Stimulated activated CD4-positive, alpha-beta T cell treated with anti-CD3 and anti-CD28 coated beads, Interleukin-1b, Interleukin-23, amount 100 ng/mL, for 4 hours (primary cell): ENCODE measurements at places on chromosomes 12 and 14.

DNA sequence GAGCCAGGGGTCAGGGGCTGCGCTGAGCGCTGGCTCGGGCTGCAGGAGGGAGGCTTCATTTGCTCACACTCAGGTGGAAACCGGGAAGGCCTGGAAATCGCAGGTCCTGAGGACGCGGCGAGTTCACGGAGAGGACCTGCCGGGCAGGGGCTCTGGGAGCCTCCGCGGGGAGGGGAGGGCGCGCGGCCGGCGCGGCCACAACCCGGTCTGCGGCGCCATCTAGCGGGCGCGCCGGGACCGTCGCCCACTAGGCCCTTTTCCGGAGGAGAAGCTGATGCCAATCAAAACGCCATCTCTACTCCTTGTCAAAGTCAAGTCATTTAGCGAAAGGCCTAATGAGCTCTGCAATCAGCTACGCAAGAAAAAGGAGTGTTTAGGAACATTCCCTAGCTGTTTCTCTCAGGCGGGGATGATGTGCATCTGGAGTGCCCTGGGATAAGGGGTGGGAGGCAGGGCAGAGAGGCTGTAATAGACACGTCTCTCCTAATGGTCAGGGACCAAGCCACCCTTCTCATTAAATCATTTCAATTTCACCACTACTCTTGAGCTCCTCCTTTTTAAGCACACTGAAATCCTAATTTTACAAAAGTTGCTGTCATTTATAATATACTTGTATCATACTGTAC, 885.8 kb upstream of the TMEM132C start:
- no peak for DNase-seq

DNA sequence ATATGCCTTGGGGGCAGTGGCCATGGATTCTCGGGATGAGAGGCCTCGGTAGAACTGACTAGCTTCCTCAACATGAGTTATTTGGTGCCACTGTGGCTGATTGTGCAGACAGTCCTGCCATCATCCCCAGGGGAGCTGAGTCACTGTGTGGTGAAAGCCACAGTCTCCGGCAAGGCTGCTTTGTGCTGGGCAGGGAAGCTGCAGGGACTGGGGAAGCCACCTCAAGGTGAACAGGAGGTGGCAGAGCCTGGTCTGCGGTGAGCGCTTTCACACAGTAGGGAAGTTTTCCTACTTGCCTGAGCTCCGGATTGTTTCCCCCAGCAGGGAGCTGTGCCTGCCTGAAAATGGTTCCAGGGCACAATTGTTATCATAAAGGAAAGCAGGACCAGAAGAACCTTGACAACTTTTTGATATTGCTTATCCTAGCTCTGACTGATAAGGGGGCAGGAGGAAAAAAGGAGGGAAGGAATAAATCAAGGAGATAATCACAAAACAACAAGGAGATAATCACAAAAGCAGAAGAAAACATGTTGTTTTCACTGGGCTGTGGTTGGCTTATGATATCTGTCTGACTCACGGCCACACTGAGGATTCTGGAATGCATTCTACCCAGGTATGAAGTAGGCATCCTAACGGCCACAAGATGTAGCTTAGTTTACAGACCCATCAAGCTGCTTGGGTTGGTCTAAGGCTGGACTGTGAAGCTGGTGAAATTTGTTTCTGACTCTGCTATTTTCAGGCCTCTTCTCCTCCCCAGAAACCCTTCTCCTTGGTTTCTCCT, 32.2 kb upstream of the GNG2 start:
- peak; percentile 28 for DNase-seq

DNA sequence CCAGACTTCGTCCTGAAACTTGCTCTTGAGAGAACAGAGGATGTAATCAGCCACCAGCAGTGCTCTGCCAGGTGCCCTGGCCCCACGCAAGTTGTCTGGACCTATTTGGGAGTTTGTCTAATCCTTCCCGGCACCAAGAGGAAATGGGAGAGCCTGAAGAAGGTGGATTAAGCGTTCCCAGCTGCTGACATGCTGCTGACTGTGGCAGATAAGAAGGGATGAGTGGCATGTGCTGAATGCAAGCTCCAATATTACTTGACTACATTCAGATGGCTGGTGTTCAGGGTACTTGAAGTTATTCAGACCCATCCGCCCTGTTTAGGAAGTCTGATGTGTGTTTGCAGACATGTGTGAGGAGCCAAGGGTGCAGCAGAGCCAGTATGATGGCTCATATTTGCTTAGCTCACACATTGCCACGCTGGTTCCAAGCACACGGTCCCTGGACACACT, 440.6 kb upstream of the CCDC196 start:
- DNase-seq = no peak

GRCh38 chr12:62466018-62466593, 520 bp upstream of the MON2 start:
- DNase-seq = peak; percentile 9

DNA sequence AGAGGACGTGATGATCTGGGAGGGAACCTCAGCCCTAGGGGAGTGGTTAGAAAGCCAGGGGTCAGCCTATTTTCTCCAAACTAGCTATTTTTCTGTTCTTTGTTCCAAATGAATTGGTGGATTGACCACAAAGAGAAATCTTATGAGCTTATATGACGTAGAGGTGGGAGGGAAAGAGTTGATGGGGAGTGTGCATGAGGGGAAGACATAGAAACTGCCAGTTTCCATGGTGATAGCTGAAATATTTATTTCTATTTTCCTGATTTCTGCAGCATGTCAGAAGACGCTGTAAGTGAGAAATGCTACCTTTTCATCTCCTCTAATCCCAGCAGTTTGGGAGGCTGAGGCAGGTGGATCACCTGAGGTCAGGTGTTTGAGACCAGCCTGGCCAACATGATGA, 51.4 kb upstream of the CISTR start:
- no peak for DNase-seq

- DNase-seq = no peak
Measured at GRCh38 chr14:105857220-105857825, 330.9 kb downstream of the TMEM121 start.

DNA sequence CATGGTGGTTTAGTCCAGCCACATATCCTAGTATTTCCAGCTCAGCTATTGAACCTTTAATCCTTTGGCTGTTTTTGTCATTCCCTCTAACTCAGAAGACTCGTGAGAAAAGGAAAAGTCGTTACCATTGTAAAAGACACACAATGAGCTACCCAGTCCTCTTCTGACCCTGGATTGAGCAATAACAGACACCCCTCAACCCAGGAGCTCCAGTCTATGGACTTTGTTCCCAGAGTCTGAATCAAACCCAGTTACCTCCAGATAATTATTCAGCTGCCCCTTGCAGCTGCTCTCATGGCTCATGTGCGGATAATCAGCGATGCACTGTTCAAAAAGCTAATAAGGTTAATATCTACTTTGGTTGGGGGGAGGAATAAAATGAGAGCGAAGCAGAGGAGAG, 402.4 kb downstream of the BTG1 start:
- no peak for DNase-seq
